ENCODE measurements at places on chromosomes 1 and 21.
A peak's percentile ranks its signal among the peaks of the same experiment; 100 is the strongest.

DNA sequence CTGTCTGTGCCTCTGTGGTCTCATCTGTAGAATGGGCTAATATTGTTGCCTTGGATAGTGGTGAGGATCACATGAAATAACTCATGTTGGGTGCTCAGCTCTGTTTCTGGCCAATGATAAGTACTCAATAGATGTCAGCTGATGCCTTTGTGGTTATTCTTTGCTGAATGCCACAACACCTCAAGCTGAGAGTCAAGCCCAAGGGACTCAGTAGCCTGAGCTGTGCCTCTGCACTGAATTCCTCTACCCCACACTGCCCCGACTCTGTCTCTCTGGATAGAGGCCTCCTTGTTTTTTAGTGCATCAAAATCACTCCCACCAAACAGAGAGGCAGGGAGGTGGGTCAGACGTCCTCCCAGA is 196.1 kb upstream of the VAMP3 start:
- no peak for DNase-seq

DNA sequence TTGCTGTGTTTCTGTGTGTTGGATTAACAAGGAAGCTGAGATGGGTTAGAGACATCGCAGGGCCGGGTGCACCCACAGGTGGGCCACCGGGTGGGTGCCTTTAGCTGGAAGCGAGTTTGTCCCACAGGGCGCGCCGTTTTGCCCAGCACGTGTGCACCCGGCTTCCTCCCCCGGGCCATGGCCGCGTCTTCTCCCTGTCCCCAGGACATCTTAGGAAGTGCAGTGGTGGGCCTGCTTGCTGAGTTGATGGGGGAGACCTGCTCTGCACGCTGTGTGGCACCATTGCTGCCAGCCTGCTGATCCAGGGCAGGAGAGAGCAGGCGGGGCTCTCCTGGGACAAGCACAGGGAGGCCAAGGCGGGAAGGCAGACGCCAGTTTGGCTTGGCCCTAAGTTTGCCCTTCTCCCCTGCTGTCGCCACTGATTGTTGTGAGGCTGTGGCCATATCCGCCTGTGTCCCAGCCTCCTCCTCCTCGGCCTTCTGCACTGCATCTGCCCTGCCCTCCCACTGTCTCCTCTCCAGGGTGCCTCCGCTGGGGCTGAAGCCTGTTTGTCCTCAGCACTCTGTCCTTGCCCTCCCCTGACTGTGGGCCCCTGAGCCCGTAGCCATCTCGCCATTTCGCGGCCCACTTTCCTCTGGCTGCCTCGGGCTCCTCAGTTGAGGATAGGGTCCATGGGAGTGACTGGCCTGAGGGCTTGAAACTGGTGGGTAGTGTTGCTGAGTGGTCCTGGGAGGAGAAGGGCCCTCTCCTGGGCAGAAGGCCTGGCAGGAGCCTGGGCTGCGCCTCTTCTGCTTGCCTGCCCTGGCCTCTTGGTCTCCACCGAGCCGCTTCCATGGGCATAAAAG is 47.6 kb downstream of the PKNOX1 start:
- no peak for DNase-seq

GRCh38 chr1:245062741-245063305 is 92.0 kb upstream of the KIF26B start:
- DNase-seq = no peak

DNA sequence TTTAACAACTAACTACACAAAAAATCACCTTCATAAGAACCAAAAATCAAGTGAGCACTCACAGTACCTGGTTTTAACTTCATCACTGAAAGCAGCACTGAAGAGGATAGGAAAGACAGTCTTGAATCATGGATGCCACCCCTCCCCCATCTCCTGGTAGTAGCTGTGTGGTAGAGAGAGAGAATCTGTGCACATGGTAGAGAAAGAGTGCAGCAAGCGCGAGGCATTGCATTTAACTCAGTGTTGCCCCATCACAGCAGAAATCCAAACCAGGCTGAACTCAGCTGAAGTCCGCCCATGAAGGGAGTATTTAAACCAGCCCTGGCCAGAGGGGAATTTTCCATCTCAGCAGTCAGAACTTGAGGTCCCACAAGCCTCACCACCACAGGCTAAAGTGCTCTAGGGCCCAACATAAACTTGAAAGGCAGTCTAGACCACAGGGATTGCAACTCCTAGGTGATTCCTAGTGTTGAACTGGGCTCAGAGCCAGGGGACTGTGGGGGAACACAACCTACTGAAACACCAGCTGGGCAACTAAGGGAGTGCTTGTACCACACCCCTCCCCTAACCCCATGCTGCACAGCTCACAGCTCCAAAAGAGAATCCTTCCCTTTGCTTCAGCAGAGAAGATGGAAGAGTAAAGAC is 38.4 kb downstream of the VAV3 start:
- DNase-seq = no peak

- no peak for DNase-seq
Observed at GRCh38 chr1:3384407-3384806, 70.1 kb upstream of the ARHGEF16 start.

DNA sequence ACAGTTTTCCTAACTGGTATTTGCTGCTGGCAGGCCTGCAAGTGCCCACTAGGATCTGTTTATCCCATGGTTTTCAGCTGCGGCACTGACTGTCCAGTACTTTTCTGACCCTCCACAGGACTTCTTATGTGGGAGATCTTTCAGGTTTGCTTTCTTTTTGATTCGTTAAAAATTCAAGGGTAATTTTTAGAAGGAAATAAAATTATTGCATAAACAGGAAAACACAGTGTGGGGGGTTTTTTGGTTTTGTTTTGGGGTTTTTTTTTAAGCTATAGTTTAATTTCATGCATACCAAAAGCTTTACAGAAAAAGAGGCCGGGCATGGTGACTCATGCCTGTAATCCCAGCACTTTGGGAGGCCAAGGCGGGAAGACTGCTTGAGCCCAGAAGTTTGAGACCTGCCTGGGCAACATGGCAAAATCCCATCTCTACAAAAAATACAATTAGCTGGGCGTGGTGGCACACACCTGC is 3.6 kb downstream of the NIBAN1 start:
- no peak for DNase-seq

- DNase-seq = peak; percentile 39
Observed at GRCh38 chr1:145891587-145892485, 6.2 kb upstream of the ANKRD35 start.

DNA sequence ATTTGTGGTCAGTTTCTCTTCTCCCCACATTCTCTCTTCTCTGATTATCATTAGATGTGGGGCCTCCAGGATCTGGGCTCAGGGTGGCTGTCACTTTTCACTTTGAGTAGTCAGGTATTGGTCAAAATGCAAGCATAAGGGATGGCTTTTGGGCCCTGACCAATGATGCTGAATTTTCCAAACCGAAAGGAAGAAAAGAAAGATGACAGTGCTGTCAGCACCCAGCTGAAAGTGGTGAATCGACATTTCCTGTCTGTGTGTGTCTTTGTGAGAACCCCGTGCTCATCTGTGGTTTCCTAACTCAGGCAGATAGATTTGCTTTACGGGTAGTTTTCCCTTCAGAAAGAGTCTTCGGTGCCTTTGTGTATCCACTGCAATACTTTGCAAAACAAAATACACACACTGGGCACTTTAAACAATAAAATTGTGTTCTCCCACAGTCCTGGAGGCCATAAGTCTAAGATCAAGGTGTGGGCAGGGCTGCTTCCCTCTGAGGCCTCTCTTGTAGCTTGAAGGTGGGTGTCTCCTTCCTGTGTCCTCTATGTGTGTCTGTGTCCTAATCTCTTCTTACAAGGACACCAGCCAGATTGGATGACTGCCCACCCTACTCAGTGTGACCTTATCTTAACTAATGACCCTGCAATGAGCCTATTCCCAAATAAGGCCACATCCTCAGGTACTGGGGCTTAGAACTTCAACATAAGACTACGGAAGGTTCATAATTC is 274.8 kb upstream of the AJAP1 start:
- DNase-seq = no peak

DNA sequence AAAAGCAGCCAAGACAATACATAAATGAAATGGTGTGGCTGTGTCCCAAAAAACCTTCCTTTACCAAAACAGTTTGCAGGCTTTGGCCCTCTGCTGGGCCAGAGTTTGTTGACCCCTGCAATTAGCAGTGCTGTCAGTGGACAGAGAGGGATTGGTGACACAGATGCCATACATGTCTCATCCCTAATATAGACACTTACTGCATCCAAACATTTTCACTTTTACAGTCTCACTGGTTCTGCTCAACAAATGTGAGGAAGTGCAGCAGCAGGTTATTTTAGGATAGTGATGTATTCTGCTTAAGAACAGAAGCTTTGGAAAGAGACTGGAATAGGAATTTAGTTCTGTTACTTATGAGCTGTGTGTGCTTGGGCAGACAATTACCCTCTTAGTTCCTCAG is 462.8 kb upstream of the LRRC7 start:
- DNase-seq = no peak

GRCh38 chr1:165928075-165928731 is 100.8 kb downstream of the UCK2 start:
- DNase-seq = peak; percentile 6

DNA sequence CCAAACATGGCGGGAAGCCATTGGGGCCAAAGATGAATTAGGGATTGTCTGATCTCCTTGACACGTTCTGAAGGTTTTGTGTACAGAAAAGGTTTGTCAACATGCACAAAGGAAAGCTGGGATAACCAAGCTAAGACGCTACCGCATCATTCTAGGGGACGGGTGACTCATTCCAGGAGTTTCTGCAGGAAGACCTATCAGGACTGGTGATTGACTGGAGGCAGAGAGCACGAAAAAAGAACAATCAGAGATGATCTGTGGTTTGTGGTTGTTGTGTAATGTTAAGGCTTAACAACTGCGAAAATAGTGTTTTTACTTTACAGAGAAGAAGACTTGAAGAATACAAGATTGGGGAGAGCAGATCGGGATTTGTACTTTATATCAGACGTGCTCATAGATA is 22.2 kb upstream of the ERG start:
- no peak for DNase-seq

DNA sequence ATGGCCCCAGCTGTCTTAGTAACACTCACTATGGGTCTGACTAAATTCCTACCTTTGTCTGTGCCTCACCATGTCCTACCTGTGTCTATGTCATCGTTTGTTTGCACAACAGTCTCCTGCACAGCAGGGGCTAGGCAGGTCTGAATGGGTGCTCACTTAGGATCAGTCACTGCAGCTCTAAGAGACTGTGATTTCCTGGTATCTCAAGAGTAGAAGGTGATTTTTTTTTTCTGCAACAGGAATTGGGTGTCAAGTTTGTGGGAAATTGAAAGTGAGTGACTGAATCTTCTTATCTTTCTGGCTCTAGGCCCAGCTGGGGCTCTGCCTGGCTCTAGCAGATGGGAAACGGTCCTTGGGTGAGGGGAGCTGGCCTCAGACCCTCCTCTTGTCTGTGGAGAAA is 46.4 kb upstream of the TRABD2B start:
- DNase-seq = no peak

DNA sequence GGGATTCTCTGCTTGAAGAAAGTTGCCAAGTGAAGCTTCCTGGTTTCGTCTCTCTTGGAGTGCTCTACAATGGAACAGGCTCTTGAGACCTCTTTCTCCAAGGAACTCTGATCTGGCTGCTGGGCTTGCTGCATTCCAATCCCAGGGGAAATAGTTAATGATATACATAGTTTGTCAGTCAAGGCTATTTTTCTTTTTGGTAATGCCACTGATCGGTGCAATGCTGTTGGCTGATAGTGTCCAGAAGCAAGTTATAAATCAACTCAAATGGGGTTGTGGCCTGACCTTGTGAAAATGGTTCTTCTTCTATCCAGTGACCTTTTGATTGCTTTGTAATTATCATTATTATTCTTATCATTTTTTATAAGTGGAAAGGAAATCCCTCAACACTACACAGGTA is 48.4 kb upstream of the TNFSF18 start:
- no peak for DNase-seq

- DNase-seq = no peak
Observed at GRCh38 chr1:9894115-9894514, 16.0 kb downstream of the CTNNBIP1 start.

DNA sequence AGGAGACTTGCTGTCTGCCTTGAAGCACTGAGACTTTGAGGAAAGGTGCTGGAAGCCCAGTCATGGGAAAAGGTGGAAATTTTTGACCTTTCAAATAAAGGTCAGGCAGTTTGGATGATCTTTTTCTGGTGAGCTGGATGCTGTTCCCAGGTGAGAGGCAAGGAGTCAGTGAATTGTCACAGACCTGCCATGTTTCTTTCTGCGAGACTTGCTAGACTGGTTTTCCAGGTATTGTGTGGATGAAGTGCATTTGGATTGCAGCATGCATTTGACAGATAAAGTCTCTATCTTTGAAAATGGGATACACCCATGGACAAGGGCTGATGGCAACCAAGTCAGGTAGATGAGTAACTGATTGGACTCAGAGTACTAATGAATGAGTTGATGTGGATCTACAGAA is 65.7 kb upstream of the NHLH2 start:
- DNase-seq = no peak

GRCh38 chr21:45985471-45986315 is 4.1 kb downstream of the COL6A1 start:
- no peak for DNase-seq

- no peak for DNase-seq
Observed at GRCh38 chr1:60059468-60059867, 14.1 kb downstream of the C1orf87 start.

GRCh38 chr1:61412601-61413000 is 312.3 kb downstream of the TM2D1 start:
- no peak for DNase-seq

- no peak for DNase-seq
Observed at GRCh38 chr1:143652744-143653428, 318.9 kb downstream of the FAM72C start.

GRCh38 chr21:27220416-27220815 is 253.5 kb upstream of the ADAMTS5 start:
- no peak for DNase-seq

GRCh38 chr1:56774067-56774609 is 45.1 kb downstream of the FYB2 start:
- no peak for DNase-seq

DNA sequence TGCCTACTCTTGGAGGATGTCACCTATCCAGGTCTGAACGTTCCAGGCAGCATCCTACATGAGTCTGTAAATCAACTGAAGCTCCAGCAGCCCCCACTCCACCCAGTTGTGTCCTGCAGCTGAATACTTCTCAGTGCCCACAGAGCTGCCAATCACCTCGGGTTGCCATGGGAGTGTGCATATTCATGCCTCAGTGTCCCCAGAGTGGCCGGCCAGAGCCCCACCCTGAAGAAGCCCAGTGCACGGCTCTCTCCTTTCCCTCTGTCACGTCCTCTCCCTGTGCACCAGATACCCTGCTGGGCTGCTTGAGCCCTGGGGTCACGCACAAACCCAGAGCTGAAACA is 16.1 kb upstream of the GSTM4 start:
- DNase-seq = no peak

- DNase-seq = no peak
Observed at GRCh38 chr1:56538532-56538931, 40.8 kb downstream of the PLPP3 start.

GRCh38 chr1:39659538-39659937 is 12.4 kb downstream of the NT5C1A start:
- no peak for DNase-seq

GRCh38 chr1:77030401-77031105 is 163.3 kb downstream of the ST6GALNAC5 start:
- no peak for DNase-seq

GRCh38 chr1:202411422-202411821 is 62.9 kb downstream of the PPP1R12B start:
- no peak for DNase-seq

All from T-helper 9 cell (primary cell).